NCI-H1694 (cell line): ENCODE measurements at places on chromosomes 12 and 14.

DNA sequence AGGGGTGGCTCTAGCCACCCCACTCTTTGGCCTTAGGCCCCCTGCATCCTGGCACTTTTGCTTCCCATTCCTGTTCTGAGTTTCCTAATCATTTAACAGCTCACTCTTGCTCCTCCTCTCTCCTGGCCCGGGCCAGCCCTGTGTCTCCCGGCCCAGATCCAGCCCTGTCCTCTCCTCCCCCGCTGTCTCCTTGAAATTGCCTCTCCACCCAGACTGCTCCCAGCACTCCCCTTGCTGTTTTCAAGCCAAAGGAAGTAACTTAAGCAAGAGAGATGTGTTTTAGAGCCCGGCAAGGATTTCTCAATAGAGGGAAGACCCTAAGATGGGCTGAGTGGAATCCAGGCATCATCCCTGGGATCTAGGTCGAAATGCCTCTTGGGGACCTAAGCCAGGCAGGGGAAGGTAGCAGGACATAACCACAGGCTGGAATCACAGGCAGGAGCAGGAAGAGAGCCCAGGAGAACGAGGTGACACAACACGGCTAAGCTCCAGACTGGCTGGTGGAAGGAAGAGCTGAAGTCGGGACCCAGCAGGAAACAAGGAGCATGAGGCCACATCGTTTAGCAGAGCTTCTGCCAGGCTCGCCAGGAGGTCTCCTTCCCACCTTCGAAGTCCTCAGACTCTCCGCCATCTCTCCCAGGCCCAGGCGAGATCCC is 2.0 kb upstream of the LRP1-AS start:
- no peak for DNase-seq

DNA sequence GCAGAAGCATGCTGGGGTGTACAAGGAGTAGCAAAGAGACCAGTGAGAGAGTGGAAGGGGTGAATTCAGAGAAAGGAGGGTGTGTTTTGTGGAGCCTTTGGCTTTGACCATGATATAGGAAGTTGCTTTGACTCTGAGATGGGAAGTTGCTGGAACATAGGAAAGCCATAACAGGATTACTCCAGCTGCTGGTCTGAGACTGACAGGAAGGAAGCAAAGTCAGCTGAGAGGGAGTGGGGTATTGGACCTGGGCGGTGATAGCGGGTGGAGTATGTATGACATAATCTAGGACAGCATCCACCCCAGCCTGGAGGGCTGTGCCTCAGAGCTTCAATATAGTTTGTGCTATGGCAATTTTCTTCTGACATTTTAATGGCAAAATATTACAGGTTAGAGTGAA is 324.4 kb downstream of the PDZRN4 start:
- no peak for DNase-seq

- DNase-seq = no peak
These were observed 217.5 kb upstream of the PELI2 start for GRCh38 chr14:55900749-55901148.

DNA sequence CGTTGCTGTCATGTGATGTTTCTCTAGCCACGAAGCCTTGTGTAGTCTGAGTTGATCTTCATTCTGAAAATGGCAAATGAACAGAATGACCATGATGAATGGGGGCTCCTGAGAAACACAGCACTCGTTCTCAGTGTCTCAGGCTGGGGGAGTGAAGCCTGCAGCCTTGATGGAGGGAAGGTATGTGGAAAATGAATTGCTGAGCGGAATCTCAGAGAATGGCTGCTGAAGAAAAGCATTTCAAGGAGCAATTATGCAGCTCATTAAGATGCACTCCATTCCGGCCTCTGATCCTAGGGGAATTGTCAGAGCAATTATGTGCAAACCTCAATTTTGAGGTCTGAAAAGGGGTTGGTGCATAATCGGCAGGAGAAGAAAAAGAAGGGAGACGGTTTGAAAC is 167.1 kb downstream of the CHST11 start:
- no peak for DNase-seq

GRCh38 chr12:96132819-96133218 is 61.4 kb upstream of the ELK3 start:
- peak; percentile 31 for DNase-seq

- no peak for DNase-seq
These were observed 76.7 kb downstream of the MON2 start for GRCh38 chr12:62543324-62543723.

GRCh38 chr14:98940693-98941437 is 331.1 kb downstream of the BCL11B start:
- DNase-seq = no peak

- DNase-seq = no peak
These were observed 726.2 kb downstream of the SLC6A15 start for GRCh38 chr12:84186433-84186832.

GRCh38 chr12:49349266-49349665 is 2.6 kb downstream of the DNAJC22 start:
- DNase-seq = no peak

- DNase-seq = no peak
These were observed 24.5 kb upstream of the DUSP6 start for GRCh38 chr12:89376844-89377243.

DNA sequence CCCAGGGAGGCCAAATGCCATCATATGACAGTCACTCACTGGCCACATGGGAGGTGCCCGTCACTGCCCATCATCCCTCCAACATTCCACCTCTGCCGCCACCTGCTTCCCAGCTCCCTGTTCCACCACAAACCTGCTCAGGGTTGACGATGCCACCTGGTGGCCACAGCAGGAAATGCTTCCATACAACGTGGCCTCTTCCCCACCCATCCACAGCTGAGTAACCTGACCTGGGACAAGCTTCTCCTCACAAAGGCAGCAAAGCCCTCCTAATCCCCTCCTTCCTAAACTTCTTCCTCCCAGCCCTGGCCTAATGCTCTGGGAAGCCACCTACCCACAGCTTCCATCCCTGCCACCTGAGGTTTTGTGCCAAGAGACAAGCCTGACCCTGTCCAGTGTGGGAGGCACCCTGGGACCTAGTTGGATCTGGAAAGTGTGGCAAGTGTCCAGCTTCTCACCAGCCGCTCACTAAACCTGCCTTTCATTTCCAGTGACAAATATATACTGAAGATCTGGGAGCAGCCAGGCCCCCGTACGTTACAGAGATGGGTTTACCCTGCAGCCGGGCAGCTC is 4.3 kb downstream of the DEGS2 start:
- peak; percentile 64 for DNase-seq

- DNase-seq = no peak
These were observed 162.6 kb upstream of the TMPO start for GRCh38 chr12:98352835-98353234.
